ENCODE measurements at places on chromosomes 1 and 21.

DNA sequence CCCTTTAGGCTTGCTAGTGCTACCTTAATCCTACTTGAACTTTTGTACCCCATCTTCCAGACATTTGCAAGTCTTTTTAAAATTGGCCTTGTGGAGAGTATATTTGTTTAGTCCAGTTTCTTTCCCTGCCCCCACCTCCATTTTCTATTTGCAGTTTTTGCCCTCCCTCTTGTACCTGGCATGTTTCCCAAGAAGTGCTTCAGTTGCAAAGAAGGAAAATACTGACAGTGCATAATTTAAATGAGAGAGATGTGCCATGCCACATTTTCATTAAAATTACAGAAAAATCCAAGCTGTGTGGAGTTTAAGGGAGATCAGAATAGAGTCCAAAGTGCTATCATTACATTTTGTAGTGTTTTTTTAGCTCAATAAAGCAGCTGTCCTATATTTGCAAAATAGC, 150.0 kb upstream of the ADGRL2 start:
- no peak for DNase-seq

GRCh38 chr1:3708791-3709190, 43.5 kb upstream of the CCDC27 start:
- DNase-seq, result no peak

DNA sequence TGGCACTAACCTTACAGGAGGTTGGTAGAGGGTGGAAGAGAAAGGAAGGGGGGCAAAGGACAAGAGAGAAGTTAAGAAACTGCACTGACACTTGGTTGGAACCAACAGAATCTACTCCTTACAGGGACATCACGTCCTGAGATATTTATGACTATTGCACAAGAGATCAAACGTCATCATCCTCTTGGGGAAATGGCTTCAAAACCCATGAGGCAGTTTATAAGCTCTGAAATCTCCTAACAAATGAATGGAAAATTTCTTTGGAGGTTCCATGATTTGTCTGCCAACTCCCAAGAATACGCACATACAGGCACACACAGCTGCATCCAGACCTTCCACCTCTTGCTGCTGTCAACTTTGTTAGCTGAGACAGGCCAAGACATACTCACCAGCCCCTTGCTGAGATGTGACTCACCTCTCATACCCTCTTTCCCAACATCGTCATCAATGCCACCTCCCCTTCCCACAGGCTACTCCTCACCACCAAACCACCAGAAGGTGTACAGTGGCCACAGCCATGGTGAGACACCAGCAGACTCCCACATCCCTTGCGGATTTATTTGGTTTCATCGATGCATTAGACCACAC, 135.5 kb downstream of the SETD4 start:
- peak; percentile 81 for DNase-seq

GRCh38 chr1:223011505-223011856, 131.6 kb downstream of the TLR5 start:
- no peak for DNase-seq

GRCh38 chr1:168227620-168228019, 1.8 kb downstream of the SFT2D2 start:
- DNase-seq, result no peak

- no peak for DNase-seq
Observed at GRCh38 chr1:3460672-3461131, 6.2 kb downstream of the ARHGEF16 start.

- no peak for DNase-seq
Observed at GRCh38 chr1:211891708-211892107, 61.1 kb upstream of the LPGAT1 start.

- DNase-seq, result no peak
Observed at GRCh38 chr1:208289716-208290115, 45.5 kb upstream of the PLXNA2 start.

DNA sequence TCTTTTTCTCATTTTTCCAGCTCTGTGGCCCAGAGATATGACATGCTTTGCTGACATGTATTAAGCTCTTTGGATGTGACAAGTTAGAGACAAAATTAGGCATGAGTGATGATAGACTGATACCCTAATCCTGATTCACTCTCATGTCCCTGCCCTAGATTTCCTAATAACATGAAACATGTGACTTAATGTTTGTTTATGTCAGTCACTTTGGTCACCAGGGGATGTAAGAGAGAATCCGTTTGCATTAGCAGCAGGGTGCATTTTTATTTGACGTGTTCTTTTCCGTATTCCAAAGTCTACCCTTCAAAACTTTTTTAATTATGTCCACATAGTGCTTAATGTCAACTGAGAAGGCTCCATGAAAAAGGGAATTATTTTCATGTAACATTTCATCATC, 192.4 kb downstream of the HMCN1 start:
- DNase-seq, result peak; percentile 31

DNA sequence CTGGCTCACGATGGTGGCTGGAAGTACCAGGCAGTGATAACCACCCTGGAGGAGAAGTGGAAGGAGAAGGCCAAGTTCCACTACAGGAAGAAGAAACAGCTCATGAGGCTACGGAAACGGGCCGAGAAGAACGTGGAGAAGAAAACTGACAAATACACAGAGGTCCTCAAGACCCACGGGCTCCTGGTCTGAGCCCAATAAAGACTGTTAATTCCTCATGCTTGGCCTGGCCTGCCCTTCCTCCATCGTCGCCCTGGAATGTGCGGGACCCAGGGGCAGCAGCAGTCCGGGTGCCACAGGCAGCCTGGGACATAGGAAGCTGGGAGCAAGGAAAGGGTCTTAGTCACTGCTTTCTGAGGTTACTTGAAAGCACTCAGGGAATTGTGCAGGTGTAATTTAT, 10.8 kb downstream of the IL24 start:
- no peak for DNase-seq

DNA sequence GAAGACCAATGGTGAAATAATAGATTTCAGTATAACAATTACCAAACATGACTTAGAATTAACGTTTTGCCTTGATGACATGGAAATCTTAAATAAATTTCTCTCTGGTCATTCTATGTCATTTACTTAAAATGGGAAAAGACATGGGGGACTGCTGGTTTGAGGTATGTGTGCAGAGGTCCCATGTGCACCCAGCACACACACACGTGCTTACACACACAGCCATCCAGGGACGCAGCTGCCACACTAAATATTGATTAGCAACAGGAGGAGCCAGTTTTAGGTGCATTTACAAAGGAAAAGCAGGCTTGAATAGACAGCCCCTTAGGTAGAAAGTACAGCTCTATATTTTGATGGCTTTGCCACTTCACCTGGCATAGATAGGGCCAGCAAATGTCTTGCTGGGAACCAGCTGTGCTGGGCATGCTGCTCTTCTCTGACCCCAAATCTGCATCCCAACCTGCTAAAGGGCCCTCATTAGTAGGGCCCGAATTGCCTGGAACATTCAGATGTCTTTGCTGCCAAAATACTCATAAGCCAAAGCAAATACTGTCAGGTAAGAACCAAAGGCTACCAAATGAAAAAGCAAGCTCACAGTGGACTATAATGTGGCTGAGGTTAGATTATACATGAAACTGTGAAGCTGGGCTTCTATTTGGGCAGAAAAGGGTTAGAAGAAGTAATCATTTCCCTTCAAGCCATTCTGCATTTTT, 399.9 kb downstream of the HHAT start:
- no peak for DNase-seq

- DNase-seq, result no peak
Observed at GRCh38 chr21:15138490-15138889, 73.7 kb upstream of the NRIP1 start.

GRCh38 chr1:167717351-167717750, 4.4 kb upstream of the MPZL1 start:
- DNase-seq, result peak; percentile 32

GRCh38 chr21:44432841-44433790, 22.2 kb upstream of the LRRC3 start:
- DNase-seq, result no peak

- no peak for DNase-seq
Observed at GRCh38 chr1:54610601-54611580, 12.4 kb downstream of the FAM151A start.
